Ovary (tissue), 10 donors: ENCODE measurements at places on chromosomes 1 and 21. TPM values are rescaled to one million over a fixed set of nuclear protein-coding genes. Genes with fewer than 3 reads are reported as not detected.

- DNase-seq, result no peak
Measured at GRCh38 chr1:67629370-67630075, 55.5 kb upstream of the GADD45A start.

GRCh38 chr1:209707308-209707707 lies 2.7 kb downstream of the HSD11B1 start:
- no peak for DNase-seq

DNA sequence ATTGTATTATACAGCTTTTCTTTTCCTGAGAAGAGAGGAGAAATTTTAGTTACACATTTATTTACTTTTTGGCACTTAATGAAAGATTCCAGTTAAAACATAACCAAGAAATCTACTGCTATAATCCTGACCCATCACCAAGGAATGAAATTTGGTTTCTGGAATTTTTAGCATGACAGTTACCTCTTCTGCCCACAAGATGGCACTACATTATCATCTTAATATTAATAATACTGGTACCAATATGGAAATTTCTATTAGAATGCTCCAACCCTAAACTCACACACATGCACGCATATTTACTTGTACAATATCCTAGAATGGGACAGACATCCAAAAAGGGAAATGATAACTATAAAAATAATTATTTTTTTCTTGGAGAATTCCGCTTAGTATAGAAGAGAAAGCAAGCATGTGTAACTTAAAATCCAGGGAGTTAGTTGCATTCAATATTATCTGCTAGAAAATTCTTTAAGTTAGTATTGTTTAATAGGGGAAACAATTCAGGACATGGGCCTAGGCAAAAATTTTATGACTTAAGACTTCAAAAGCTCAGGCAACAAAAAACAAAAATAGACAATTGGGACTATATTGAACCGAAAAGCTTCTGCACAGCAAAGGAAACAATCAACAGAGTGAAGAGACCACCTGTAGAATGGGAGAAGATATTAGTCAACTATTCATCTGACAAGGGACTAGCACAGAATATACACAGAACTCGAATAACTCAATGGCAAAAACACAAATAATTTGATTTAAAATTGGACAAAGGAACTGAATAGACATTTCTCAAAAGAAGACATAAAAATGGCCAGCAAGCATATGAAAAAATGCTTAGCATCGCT lies 37.4 kb downstream of the MAP3K21 start:
- DNase-seq, result no peak

GRCh38 chr1:36157115-36157903 lies 1.3 kb downstream of the MAP7D1 start:
- no peak for DNase-seq

GRCh38 chr1:905071-905749 lies 18.5 kb upstream of the SAMD11 start:
- DNase-seq, result no peak

- DNase-seq, result no peak
Measured at GRCh38 chr1:245679821-245680780, 525.3 kb downstream of the KIF26B start.

GRCh38 chr1:73100216-73100615 lies 817.9 kb upstream of the NEGR1 start:
- no peak for DNase-seq

- no peak for DNase-seq
Measured at GRCh38 chr1:116847688-116848531, 61.8 kb upstream of the PTGFRN start.

DNA sequence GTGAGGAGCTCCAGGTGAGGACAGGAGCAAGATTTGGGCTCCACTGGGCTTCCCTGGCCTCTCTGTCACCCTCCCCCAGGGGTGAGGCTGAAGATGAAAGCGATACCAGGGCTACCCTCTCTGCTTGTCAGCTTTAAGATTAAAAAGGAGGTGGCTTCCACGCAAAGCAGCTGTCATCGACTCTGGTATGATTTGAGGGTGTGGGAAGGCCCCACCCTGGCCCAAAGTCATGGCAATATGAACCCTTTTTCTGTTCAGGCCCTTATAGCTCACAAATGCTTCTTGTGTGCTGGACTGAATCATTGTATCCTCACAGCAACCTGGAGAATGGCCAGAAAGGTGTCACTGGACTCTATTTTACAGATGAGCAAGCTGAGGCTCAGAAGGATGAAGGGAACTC lies 41.6 kb downstream of the NUAK2 start:
- no peak for DNase-seq

DNA sequence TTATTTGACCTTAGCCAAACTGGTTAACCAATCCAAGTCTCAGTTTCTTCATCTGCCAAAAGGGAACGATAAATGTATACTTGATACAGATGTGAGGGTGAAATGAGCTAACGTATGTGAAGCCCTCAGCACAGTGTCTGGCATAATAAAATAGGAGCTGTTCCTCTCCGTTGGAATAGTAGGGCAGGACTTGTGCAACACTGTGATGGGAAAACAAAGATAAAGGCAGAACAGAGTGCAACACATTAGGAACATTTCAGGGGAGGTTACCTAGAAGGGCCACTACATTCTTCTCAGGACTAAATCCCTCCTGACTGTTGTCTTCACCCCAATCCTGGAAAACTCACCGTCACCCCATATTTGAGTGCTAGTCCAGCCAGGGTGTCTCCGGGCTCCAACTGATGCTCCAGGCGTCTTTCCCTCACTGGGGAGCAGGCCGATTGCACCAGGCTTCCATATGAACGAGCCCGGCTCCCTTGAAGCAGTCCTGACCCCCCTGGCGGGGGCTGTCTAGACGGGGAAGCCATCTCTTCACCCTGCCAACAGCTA lies 896 bp downstream of the LYSMD1 start:
- peak; percentile 63 for DNase-seq

DNA sequence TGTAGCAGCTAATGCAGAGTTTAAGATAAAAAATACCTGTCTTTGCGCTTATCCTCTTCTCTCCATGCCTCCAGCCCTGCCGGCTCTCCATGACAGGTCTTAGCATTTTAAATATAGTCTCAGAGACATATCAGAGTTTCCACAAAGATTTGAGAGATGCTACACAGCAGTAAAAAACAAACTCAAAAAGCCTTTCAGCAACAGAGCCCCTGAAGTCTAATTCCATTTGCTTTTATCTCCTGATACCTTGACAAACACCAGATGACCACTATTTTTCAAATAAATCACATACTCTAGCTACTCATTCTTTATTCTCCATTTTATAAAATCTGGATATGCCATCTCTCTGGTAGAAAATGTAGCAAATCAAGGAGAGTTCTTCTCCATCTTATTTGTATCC lies 79.5 kb upstream of the LRRC53 start:
- no peak for DNase-seq

- peak; percentile 55 for DNase-seq
Measured at GRCh38 chr21:25638660-25639550, at the start of gene JAM2. TSS of gene JAM2 (plus strand) at chr21:25639258. CDS start at chr21:25639822, 564 bp downstream.

- DNase-seq, result no peak
Measured at GRCh38 chr1:81819613-81820012, 18.9 kb downstream of the ADGRL2 start.

GRCh38 chr1:233233508-233234040 lies 62.0 kb downstream of the PCNX2 start:
- no peak for DNase-seq

DNA sequence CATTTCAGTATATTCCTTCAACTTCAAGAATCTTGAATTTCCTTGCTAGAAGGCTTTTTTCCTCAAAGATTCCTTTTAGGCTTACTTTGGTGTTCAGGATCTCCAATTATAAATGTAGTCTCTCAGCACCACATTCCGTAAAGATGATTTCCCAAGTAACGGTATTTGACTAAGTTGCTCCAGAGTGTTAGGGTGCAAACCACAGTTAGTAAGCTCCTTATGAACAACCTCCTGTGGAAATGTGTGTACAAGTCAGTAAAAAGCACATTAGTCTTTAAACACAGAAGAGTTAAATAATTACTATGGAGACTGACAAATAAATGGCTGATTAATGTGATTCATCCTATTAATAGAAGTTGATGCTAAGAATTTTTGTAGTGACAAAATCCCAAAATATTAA lies 10.3 kb downstream of the DONSON start:
- DNase-seq, result no peak

DNA sequence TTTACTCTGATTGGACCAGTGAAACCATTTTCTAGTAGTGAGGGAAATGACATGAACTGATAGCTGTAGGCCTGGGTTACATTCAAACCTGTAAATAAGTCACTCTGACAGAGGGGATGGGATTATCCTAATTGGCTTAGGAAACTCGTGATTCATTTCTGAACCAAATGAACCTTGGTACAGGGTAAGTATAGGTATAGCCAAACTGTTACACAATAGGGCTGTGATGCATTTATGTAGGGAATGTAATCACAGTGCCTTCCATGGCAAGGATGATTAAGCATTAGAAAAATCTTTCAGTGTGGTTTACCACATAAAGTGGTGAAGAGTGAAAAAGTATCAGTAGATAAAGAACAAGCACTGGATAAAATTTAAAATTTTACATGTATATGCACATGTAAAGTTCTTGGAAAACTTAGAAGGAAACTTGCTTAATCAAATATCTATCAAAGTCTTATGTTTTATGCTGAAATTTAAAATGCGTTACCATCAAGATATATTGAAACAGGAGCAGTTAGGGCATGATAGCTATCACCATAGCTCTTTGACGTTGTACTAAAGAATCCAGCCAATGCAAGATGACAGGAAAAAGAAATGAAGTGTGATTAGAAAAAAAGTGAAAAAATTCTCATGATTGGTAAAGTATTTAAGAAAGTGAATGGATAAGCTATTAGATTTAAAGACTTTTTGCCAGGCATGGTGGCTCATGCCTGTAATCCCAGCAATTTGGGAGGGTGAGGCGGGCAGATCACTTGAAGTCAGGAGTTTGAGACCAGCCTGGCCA lies 63.0 kb downstream of the RABGAP1L start:
- no peak for DNase-seq

GRCh38 chr1:48493041-48493440 lies 21.0 kb upstream of the SPATA6 start:
- DNase-seq, result no peak

GRCh38 chr21:23014021-23014420 lies 2015.8 kb downstream of the NCAM2 start:
- no peak for DNase-seq

DNA sequence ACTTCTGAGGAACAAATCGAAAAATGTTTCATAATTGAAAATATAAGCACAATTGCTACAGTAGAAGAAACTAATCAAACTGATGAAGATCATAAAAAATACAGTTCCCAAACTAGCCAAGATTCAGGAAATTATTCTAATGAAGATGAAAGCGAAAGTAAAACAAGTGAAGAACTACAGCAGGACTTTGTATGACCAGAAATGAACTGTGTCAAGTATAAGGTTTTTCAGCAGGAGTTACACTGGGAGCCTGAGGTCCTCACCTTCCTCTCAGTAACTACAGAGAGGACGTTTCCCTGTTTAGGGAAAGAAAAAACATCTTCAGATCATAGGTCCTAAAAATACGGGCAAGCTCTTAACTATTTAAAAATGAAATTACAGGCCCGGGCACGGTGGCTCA lies 30.6 kb downstream of the IFNAR1 start:
- DNase-seq, result no peak

GRCh38 chr1:147560765-147561471 lies 19.6 kb downstream of the BCL9 start:
- no peak for DNase-seq

- DNase-seq, result peak; percentile 94
Measured at GRCh38 chr1:28296401-28297261, 32.2 kb upstream of the MED18 start.

GRCh38 chr1:76292418-76293184 lies 218.1 kb downstream of the ST6GALNAC3 start:
- no peak for DNase-seq

DNA sequence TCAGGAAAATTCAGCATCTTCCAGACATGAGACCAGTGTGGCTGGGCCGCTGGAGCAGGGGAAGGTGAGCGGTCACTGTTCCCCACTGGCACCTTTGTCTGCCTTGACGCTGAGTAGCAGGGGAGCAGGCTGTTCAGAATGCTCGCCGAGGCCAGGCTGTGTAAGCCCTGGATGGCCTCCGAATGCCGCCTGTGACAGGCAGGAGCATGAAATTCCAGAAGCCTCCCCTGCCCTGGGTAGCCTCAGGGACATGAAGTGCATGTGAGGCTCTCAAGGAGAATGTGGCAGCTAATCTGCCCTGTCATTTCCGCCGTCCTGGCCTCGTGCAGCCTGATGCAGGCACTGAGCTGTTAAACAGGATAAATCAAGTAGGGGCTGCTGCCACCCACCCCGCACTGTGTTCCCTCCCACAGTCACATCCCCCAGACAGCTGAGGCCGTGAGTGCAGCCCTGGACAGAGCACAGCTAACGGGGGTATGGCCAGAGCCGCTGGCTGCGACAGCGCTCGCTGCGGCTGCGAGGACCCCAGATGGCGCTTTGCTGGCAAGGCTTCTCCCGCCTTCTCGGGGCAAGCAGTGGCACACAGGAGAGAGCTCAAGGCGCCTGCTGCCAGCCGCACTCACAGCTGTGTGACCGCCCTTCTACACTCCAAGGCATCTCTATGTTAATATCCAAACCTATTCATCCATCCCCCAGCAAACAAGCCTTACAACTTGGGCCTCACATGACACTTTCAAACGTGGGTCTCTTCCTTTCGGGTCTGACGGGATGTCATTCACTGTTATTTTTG lies 105.0 kb upstream of the COL6A1 start:
- DNase-seq, result no peak

GRCh38 chr1:77817368-77818209 lies 38.1 kb downstream of the MIGA1 start:
- DNase-seq, result no peak

GRCh38 chr1:203320591-203321272 lies 15.4 kb downstream of the BTG2 start:
- peak; percentile 72 for DNase-seq

DNA sequence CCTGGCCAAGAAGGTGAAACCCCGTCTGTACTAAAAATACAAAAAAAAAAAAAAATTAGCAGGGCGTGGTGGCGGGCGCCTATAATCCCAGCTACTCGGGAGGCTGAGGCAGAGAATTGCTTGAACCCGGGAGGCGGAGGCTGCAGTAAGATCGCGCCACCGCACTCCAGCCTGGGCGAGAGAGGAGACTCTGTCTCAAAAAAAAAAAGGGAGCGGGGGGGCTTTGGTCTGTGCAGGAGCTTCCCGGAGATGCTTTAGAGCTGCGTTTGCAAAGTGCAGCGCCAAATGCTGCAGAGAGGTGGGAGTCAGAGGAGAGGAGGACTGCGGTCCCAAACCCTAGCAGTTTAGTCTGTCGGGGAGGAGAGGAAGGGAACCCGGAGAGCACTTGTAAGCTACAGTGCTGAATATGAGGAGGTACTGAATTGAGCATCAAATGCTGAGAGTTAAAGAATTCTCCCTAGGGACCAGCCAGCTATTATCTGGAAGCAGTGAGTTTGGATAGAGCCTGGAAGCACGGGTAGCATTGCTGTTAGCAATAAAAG lies 569 bp downstream of the FALEC start:
- peak; percentile 27 for DNase-seq

TRIM17 gene
- 10.0 TPM for total RNA-seq

CRP gene
- total RNA-seq, result not detected

AMPD1 gene
- not detected for total RNA-seq

BMP8B gene
- 0.59 TPM for total RNA-seq

CDC14A gene
- 10.1 TPM for total RNA-seq

IVL gene
- not detected for total RNA-seq

IL12RB2 gene
- total RNA-seq, result 0.61 TPM

LRRC7 gene
- 0.13 TPM for total RNA-seq

RPS6KC1 gene
- total RNA-seq, result 23.4 TPM

OR2G6 gene
- total RNA-seq, result not detected

TCP10L gene
- total RNA-seq, result 1.7 TPM

OR2T29 gene
- total RNA-seq, result not detected

ARHGEF16 gene
- total RNA-seq, result 2.5 TPM

PLA2G4A gene
- 10.0 TPM for total RNA-seq
